SK-N-DZ (cell line): ENCODE measurements at places on chromosomes 12 and 14.

- DNase-seq, result no peak
Measured at GRCh38 chr14:56008150-56008549, 110.1 kb upstream of the PELI2 start.

- no peak for DNase-seq
Measured at GRCh38 chr12:49086116-49086515, 8.5 kb downstream of the DHH start.

DNA sequence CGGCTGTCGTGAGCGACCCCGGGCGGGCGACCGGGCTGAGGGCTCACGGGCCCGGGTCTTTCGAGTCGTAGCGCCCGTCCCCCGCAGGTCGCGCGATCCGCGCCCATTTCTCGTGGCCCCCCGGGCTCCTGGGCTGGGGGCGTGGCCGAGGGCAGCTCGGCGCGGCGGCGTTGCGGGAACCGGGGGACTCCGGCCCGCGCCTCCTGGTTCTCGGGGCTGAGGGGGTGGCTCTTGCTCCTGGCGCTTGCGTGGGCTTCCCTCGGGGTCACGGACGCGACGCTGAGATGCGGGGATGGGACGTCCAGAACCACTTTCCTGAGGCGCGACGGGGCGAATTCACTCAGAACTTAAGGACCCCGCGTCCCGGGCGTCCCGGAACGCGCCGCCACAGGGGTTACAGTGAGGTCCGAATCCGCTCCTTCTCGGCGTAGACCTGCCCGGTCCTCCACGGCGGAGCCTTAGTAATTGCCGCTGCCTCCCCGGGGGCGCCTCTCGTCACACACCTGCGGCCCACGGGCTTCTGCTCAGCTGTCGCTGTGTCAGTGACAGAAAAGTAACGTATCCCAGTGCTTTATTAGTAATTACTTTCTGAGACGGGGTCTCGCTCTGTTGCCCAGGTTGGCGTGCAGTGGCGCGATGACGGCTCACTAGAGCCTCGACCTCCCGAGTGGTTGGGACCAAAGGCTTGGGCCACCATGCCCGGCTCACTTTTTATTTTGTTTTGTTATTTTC is 606 bp downstream of the EP400 start:
- DNase-seq, result no peak

DNA sequence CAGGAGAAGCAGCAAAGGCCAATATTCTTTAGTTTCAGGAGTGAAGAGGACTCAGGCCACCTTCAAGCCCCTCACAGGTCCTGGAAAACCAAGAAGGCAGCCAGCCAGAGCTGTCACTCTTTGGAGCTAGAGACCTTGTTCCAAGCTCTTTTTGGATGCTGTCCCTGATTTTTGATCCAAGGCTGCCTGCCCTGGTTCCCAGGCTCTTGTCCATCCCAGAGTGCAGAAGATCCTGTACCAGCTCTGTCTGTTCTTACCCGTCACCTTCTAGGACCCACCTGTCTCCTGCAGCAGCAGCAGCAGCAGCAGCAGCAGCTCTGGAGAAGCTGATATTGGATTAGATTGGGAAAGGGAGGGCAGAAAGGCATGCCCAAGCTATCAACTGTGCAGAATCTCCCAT is 157.1 kb upstream of the NEDD1 start:
- DNase-seq, result peak; percentile 6

DNA sequence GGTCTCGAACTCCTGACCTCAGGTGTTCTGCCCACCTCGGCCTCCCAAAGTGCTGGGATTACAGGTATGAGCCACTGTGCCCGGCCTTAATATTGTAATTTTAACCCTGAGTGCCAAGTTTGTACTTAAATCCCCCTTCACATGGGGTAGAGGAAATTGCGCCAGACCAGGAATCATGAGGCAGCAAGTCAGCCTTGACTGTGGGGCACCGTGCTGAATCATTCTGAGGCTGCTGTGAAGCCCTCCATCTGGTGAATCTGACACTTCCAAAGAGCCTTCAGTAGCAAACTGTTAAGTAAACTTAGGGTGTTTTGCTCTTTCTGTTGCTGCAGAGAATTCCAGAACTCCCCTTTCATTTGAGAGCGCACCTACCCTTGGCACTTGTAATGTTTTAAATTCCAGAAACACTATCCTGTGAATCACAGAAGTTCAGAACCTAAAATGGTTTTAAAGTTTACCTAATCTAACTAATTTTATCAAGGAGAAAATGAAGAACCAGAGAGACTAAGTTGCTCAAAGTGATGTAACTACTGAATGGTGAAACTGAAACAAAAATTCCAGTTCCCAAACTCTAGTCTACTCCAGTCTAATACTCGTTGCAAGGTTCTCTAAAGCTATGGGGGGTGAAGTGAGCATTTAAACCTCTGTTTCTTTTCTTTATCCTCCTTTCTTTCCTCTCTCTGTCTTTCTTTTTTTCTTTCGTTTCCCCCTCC is 7.5 kb downstream of the HEBP1 start:
- no peak for DNase-seq

GRCh38 chr12:32566663-32567295 is 112.3 kb upstream of the DNM1L start:
- no peak for DNase-seq

GRCh38 chr12:80717856-80718255 is 1.1 kb downstream of the MYF5 start:
- no peak for DNase-seq

GRCh38 chr12:98228683-98229539 is 286.5 kb upstream of the TMPO start:
- no peak for DNase-seq

- DNase-seq, result peak; percentile 73
Measured at GRCh38 chr12:49644620-49644994, 21.2 kb downstream of the PRPF40B start.

DNA sequence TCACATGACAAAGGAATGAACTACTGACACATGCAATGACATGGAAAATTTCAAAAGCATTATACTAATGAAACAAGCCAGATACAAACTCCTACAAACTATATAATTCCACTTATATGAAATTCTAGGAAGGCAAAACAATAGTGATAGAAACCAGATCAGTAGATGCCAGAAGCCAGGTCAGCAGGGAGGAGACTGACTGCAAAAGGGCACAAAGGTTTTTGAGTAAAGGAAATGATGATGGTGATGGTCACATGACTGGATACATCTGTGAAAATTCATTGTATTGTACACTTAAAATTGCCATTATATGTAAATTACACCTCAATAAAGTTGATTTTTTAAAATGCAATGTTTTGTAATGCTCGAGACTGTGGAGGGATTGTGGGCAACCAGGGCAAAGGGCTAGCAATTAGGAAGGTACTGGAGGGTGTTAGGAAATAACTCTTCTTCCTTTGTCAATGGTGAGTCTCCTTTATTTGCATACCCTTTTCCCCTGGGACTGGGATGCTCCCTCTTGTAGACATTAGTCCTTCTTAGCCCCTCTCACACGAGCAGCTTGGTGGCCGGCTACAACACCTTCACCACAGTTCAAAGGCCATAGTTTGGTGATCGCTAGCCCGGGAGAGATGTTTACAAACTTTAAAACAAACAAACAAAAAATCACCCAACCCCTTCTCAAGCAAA is 6.7 kb upstream of the PRPF40B start:
- DNase-seq, result peak; percentile 91

DNA sequence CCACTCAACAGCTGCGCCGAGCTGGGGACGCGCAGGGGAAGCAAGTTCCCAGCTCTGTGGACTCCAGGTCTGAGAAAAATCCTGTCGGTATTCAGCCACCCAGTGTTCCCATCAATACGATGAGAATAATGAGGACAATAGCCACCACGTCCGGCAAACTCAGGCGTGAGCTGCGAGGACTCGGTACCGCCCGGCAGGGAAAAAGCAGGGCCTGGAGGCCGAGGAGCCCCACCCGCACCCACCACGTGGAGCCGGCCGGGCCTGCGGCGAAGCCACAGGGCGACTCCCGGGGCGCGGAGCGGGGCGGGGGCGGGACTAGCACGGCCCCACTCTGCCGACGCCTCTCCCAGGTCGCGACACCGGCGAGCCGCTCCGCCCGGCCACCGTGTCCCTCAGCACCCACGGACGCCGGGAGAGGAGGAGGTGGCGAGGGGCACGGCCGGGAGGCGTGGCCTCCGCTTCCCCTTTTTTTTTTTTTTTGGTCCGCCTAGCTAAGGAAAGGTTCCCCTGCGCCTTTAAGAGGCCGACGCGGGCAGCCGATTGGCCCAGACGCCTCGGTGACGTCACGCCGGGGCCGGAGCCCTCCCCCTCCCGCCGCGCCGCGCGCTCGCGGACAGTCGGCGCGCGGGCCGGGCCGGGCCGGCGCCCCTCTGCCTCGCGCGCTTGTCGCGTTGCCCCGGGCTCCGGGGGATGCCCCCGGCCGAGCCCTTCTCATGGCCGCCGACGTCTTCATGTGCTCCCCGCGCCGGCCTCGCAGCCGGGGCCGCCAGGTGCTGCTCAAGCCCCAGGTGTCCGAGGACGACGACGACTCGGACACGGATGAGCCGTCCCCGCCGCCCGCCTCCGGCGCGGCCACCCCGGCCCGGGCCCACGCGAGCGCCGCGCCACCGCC is at the start of gene MLXIP:
MLXIP (plus strand) TSS at position 616 of the 892 bp plus-strand sequence; CDS start at position 714, 98 bp downstream.
- peak; percentile 96 for DNase-seq

GRCh38 chr14:54675236-54676128 is 108.6 kb downstream of the SAMD4A start:
- no peak for DNase-seq

DNA sequence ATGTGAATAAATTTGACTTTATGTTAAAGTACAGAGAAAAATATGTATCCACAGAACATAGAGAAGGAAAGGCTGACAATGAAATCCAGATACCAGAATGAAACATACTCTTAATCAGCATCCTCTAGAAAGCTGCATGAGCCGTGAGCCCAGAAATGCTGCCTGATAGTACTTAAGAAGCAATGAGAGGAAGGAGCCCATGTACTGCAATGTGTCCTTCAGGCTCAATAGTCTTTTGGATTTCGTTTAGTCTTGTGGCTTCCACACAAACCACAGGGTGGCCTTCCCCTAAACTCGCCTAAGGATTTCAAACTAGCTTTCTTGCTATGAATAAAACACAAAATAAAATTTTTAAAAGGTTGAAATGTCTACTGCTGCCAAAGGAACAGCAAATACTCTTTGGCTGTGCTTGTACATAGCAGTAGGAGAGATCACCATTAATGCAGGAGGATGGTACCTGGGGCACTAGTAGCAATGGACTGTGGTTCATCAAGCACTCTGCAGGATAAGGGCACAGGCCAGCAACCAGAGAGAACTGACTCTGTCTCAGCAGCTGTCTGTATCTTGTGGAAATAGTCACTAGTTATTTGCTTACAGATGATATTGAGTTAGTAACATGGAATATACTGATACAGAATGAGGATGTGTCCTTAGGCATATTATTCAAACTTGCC is 988.3 kb upstream of the LRFN5 start:
- DNase-seq, result no peak

- no peak for DNase-seq
Measured at GRCh38 chr12:65157091-65157490, 12.3 kb upstream of the LEMD3 start.

- no peak for DNase-seq
Measured at GRCh38 chr12:85373045-85373444, 93.0 kb downstream of the ALX1 start.

- DNase-seq, result no peak
Measured at GRCh38 chr12:98182821-98183220, 332.6 kb upstream of the TMPO start.

- no peak for DNase-seq
Measured at GRCh38 chr14:31142455-31143087, 65.0 kb downstream of the HECTD1 start.

- no peak for DNase-seq
Measured at GRCh38 chr14:94008234-94008633, 11.1 kb downstream of the CCDC197 start.

DNA sequence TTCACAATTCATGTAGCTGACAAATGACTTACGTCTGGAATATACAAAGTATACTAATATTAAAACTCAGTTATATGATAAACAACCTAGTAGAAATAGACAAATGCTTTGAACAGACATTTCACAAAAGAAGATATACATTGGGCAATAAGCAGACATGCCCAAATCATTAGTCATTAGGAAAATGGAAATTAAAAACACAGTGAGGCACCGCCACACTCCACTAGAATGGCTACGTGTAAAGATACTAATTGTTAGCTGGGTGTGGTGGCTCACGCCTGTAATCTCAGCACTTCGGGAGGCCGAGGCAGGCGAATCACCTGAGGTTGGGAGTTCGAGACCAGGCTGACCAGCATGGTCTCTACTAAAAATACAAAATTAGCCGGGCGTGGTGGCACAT is 248.9 kb upstream of the TMEM132C start:
- DNase-seq, result no peak
